HepG2 (cell line): ENCODE measurements at places on chromosomes 5 and 9. TPM values are rescaled to one million over a fixed set of nuclear protein-coding genes. Genes with fewer than 3 reads are reported as not detected.
A peak's percentile ranks its signal among the peaks of the same experiment; 100 is the strongest.

The SCGB3A1 gene
- total RNA-seq = not detected in 2 replicates

The HMCN2 gene
- 0.09 TPM in 1 of 2 replicates, not detected in the other for total RNA-seq

The SIL1 gene
- 15.9 and 30.0 TPM in 2 replicates for total RNA-seq

DNA sequence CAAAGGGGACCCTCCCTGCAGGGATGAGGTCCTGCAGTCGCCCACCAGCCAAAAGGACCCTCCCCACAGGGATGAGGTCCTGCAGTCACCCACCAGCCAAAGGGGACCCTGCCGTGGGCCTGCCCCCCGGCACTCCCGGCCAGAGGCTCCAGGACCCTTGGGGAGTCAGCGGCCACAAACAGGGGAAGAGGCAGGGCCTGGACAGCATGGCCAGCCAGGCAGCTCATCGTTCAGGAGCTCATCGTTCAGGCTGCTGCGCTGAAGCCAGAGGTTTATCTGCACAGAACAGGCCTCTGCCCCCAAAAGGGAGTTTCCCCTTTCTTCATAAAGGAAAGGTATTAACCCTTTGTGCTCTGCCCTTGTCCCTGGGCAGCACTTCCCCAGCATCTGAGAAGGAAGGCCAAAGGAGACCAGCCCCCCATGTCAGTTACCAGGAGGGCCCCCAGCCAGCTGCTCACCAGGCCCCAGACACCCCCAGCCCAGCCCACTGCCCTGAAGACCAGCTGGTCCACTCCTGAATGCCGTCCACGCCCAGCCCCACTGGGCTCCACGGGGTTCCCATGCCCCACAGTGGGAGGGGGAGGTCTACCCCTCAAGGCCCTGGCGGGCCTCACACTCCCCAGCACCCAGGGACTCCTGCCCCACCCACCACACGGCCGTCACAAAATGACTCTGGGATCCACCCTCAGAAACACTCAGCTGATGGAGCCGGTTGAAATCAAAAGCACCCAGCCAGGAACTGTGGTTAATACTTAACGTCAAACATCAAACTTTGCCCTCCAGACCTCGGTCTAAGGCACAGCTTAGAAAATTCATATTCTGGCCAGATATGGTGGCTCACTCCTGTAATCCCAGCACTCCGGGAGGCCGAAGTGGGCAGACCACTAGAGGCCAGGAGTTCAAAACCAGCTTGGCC, 6.3 kb downstream of the SLC12A7 start:
- peak; percentile 93 for DNase-seq

- DNase-seq = no peak
Measured at GRCh38 chr9:3435732-3436131, 90.1 kb downstream of the RFX3 start.

The WDR38 gene
- not detected in 2 replicates for total RNA-seq
